ENCODE measurements at places on chromosomes 3 and 15.

GRCh38 chr3:81726735-81727134, 34.7 kb downstream of the GBE1 start:
- DNase-seq = no peak

DNA sequence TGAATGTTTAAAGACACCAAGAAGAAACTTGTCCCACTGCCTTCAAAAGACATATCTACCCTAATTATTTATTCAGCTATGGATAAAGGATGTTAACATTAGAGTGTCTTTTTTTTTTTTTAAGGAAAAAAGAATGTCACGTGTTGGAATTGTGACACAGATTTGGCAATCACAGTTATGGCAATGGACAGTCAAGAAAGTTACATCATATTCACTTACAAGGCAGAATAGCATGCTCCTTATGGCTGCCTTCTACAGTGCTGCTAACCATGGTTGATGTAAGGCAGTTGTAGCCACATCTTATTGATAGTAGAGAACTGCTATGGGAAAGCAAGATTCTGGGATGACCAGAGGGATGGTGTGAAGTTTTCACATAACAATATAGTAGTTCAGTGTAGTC, 128.8 kb upstream of the ZBTB20 start:
- no peak for DNase-seq

DNA sequence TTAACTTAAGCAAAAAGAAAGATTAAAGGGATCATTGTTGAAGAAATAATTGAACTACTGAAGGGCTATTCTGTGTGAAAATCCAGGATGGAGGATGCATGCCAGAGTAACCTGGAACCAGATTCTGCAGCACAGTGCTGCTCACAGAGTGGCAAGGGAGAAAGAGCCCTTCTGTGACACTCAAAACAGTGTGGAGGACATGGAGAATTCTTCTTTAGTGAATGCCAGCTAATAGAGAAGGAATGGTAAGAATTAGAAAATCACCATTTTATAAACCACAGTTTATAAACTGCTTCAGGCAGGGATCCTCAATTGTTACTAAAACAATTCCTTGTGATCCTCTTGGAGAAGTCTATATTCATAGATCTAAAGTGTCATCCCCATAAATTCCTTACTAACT, 70.4 kb upstream of the ARHGEF26 start:
- DNase-seq = no peak

GRCh38 chr15:85048430-85048829, 66.8 kb downstream of the PDE8A start:
- DNase-seq = no peak

- no peak for DNase-seq
Measured at GRCh38 chr3:17033516-17034168, 148.9 kb downstream of the PLCL2 start.

DNA sequence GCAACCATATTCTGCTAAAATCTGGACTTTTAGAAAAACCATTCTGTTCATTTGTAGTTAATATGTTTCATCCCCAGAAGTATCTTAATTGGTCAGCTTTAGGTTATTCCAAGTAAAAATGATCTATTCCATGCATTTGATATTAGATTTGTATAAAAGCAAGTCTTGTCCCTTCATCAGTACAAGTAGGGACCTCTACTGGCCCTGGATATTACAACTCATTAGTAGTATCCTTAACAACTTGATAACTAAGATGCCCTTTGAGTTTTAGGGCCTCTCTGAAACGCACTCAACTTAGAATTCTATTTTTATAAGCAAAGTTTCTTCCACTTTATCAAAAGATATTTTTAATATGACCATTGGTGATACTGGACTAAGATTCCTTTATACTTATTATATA, 25.3 kb upstream of the SELENOT start:
- no peak for DNase-seq

DNA sequence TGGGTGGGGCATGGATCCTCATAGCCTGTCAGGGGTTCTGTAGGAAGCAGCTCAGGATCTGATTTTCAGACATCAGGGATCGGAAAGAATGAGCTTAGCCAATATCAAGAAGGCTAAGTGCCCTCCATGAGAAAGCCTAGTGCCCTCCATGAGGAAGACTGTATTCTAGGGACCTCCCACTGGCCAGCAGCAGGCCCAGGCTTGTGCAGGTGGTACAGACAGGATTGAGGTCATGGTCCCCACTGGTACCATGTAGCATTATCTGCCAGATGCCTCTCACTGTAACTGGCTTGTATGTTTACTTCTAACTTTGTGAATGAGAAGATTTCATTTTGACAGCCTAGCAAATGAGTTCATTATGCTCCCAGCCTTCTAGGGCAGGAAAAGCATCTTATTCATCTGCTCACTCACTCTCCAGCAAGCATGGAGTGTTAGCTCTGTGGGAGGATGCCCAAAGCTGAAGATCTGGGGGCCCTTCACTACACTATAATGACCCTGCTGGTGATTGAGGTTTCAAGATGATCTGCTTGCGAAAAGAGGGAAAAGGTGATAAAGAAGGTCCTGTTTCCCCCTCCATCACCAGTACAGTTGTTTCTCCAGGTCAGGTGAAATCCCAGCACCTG, 7.5 kb downstream of the EPHB1 start:
- no peak for DNase-seq

GRCh38 chr15:79922512-79923078, 25.8 kb upstream of the MTHFS start:
- DNase-seq = no peak

- DNase-seq = no peak
Measured at GRCh38 chr15:55360256-55360655, 41.2 kb downstream of the PIGB start.

GRCh38 chr3:177622520-177622919, 425.2 kb upstream of the TBL1XR1 start:
- DNase-seq = no peak

DNA sequence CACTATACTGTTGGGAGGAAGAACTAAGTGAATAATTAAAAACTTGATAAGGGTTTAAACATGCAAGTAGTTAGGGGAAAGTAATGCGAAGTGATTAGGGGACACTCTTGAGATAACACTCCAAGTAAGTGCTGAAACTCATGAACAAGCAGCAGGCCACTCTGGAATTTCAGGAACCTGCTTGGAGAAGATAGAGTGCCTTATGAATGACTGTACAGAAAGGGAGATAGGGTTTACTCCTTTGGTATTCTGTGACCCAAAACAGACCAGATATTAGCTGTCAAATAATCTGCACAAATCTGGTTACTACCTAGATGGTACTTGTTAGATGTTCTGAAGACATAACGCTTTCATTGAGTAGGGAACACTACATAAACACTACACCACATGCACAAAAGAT, 85.6 kb downstream of the FRMD4B start:
- no peak for DNase-seq

DNA sequence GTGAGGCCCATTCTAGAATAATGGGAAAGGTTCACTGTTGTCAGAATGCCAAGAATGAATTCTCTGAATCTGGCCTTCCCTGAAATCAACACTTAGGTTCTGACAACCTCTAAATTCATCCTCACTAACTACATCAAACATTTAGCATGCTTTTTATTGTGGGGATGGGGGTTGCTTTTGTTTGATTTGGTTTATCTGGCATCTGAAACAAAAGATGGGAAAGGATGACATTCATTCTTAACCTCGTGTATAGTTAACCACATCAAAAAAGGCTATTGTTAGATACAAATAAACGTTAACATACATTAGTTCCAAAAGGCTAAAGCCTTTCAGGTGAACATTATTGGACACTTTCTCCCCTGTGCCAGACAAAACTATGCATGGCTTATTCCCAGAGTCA, 357.3 kb downstream of the FHIT start:
- DNase-seq = no peak

DNA sequence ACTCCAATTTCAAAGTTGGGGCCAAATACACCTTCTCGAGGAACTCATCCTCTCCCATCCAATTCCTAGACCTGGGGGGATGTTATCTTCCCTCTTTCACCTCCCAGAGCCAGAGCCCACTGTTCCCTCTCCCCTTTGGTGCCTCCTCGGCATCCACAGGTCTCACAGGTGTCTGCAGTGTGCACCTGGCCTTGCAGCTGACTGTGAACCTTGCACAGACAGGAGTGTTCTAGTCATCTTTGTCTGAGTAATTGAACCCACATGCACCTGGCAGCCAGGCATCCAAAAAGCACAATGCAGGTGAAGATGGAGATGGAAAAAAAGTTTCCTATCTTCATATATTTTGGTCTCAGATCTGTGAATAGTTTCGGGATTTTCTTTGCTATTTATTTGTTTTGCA, 30.8 kb downstream of the PCOLCE2 start:
- DNase-seq = no peak

- DNase-seq = no peak
Measured at GRCh38 chr3:132311841-132312240, 5.4 kb upstream of the ACP3 start.

DNA sequence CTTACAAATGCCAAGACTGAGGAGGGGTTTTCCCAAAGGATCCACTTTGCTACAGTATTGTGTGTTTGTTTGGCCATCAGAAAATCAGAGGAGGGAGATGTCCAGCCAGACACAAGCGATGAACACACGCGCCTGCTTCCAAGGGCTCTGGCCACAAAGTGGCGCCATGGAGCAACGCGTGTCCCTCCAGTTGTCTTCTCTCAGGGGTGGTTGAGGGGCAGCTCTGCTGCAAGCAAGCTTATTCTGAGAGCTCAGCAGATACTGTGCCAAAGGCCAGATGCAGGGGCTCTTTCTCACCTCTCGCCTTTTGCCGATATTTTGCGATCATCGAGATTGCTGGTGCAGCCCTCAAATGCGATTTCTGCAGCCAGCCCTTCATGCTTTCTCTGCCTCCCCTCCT, 88.9 kb upstream of the OSBPL11 start:
- no peak for DNase-seq

GRCh38 chr3:13451301-13451673, 28.8 kb upstream of the HDAC11 start:
- no peak for DNase-seq

DNA sequence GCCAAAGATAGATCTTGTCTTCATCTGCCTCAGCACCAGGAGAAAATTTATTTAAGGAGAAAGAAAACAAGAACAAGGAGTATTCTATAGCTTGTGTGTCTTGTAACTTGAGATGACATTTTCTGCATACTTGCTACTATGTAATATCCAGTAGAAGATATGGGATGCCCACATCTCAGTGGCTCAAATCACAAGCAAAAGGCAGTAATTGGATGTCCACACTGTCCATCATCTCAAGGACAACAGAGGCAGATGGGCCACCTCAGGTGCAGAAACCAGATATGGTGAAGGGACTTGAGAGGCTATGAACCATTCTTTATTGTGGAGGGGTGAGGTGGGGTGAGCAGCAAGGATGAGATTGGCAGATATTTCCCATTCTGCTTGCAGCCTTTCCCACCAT, 309.0 kb downstream of the GBE1 start:
- DNase-seq = no peak

- DNase-seq = no peak
Measured at GRCh38 chr15:69094124-69094921, 66.1 kb upstream of the GLCE start.

- no peak for DNase-seq
Measured at GRCh38 chr3:129366312-129366831, 62.1 kb downstream of the EFCAB12 start.

DNA sequence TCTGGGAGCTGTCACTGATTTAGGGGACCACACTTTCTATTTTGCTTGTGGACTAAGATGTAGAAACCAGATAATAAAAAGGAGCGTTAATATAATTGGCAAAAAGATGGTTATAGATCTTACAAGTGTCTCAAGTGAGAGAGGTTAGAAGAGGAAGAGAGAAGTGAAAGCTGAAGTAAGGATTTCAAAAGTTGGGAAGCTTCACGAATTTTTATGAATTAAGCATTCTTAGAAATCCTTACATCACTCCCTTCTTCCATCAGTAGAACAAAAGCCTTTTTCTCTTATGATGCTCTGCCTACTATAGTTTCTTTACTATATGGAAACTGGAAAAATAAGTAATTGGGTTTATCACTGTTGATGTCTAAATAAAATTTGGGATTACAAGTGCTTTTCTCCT, 146.5 kb downstream of the FNDC3B start:
- DNase-seq = no peak

DNA sequence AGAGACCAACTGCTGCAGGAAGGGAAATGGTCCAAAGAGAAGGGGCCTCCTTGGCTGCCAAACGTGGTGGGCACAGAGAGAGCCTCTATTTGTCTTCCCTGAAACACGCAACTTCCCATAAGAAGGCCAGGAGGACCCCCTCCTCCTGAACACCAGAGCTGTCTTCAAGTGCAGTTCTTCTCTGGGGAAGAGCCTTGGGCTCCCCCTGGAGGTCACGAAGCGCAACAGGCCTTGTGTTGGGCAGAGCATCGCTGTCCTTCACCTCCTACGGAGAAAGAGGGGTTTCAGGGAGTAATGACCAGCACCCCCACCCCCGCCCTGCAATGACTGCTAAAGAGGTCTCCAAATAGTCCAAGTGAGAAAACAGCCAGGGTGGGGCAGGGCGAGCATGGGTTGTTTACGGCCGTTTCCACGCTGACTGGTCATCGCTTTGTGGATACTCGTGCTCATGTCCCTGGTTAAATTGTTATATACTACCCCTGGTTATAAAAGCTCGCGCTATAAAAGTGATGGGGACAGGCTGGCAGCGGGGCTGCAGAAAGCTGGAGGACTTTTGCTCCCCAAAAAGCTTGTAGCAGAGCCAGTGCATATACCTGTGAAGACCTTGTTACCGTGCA, 397.5 kb upstream of the ATP10A start:
- DNase-seq = no peak

DNA sequence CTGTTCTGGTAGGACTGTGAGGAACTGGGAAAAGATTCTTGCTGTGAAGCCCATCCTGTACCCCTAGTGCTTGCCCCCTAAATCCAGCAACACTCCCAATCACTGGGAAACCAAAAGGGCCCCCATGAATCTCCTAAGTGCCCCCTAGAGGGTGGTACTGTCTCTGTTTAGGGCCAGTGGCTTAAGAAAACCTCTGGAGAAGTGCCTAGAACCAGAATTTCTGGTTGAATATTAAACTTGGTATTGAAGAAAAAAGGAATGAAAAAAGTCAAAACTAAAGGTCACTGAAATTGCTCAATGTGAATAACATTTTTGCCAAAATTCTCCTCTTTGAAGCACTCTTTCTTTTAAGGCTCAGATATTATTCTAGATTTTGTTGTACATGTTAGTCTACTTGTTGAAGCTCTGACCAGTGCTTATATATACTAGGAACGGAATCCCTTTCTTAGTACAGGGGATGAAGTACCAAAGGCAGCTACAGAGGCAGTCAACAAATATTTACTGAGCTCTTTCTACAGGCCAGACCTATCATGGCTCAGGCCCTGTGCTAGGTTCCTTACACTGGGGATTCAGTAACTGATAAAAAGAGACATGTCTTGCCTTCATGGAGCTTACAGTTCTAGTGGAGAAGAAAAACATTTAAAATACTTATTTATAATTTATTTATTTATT, 138.8 kb downstream of the MYLK start:
- no peak for DNase-seq

GRCh38 chr15:36029606-36030210, 483.7 kb upstream of the DPH6 start:
- DNase-seq = no peak

DNA sequence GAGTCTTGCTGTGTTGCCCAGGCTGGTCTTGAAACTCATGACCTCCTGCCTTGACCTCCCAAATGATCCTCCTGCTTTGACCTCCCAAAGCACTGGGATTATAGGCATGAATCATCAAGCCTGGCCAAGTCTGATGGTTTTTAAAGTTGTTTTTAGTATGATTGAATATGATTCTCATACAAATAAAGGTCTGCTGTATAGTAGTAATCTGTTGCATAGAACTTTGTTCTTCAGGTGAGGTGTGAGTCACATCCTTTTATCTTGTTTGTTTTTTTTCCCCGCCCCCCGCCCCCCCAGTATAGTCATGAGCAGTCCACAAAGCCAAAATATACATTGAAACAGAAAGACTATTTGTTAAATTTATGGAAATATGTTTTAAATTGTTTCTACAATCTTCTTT, 39.0 kb downstream of the UBE2E2 start:
- DNase-seq = no peak

Data from C1 segment of cervical spinal cord (tissue), 14 donors.